Heart left ventricle (tissue), 16 donors: ENCODE measurements at places on chromosomes 2 and 18.

GRCh38 chr18:57997820-57998219 is 46.2 kb upstream of the NEDD4L start:
- DNase-seq, result no peak

- no peak for DNase-seq
Observed at GRCh38 chr2:165560377-165560988, 91.0 kb downstream of the CSRNP3 start.

DNA sequence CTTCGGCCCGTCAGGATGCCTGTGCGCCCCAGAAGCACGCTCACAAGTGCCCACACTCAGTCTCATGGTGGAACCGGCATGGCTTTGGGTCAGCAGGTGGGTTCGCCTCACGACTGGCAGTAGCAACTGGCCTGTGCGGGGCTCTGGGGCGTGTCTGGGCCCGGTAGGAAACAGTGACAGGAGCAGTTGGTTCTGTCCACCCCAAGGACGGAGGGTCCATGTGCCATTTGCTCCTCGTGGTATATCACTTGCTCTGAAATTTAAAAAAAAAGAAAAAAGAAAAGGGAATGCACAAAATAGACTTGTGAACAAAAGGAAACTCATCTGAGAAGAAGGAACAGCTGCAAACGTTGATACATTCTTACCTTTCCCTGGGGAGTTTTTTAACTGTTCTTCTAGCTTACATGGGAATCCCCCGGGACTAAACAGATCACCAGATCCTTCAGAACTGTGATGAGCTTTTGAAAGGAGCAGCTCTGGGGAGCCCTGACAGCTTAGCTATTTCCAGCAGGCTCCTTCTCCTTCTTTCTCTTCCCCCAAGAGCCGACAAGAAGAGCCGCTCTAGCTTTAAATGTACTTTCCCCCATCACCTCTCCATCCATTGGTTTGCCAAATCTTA is 42.8 kb downstream of the TRAPPC12 start:
- no peak for DNase-seq

DNA sequence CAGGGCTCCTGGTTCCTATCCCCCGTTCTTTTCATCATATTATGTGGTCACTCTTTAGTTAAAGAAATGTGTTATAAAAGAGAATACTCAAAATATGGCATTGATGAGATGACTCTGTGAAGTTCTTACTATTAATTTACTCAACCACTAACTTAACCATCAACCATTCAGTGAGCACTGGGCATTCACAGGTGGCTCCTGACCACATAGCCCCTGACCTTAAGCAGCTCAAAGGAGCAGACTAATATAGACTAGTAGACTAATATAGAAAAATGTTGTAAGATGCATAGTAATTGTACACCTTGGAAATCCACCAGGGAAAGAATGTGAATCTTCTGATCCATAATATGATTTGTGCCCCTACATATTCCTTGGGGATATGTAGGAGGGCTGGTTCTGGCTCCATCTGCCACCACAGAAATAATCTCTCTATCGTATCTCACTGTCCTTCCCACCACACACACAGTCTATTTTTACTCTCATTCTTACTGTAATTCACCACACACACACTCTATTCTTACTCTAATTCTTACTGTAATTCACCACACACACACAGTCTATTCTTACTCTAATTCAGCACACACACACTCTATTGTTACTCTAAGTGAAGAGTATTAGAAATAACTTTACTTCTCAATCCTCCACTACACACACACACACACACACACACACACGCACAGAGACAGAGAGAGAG is 188.9 kb upstream of the ITGA4 start:
- DNase-seq, result no peak

GRCh38 chr2:18387441-18388206 is 172.8 kb downstream of the RDH14 start:
- peak; percentile 64 for DNase-seq

DNA sequence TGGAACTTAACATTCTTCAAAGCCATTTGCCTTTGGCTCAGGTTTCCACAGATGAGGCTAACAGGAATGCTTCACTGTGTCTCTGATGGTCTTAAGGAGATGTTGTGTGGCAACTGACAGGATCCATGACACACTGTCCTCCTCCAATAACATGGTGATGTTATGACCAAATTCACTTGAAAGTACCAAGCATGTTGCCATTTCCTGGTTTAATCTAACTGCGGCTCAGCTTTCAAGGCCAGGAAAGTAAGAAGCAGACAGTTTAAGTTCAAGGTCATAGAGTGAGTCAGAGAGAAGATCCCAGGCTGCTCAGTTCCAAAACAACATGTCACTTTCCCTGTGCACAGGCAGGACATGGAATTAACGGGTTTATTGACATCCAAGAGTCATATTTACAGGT is 513.6 kb downstream of the STK39 start:
- DNase-seq, result no peak

- no peak for DNase-seq
Observed at GRCh38 chr18:12264864-12265263, 10.7 kb downstream of the CIDEA start.

GRCh38 chr2:119198240-119198840 is 25.3 kb upstream of the STEAP3 start:
- DNase-seq, result no peak

DNA sequence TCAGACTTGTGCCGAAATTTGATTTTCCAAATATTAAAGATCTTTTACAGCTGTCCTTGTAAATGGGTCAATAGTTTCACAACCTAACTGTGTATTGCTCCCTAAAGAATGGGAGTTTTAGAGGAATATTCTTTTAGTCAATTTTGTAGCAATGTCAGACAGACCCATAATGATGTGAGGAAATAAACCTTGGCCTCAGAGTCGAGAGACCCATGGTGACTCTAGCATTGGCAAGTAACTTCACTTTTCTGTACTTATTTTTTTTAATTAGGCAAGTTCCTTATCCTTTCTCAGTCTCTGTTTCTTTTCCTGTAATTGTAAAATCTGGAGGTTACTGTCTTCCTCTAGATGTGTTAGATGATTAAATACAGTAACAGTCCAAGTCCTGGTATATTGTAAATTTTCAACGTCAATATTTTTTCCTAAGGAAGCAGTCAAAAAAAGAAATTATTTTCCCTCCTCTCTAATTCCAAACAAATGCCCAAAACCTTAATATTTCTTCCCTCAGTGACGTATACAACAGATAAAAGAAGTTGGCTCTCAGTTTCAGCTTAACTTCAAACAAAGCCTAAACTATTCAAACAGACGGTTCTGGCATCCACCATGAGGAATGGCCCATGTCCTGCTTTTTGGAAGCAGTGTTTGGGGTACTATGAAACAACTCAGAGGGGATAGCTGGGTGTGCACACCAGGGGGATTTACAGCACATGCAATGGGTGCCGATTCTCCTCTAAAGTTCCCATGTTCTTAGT is 466.7 kb downstream of the TNS1 start:
- no peak for DNase-seq

GRCh38 chr18:38619129-38619528 is 1053.5 kb upstream of the CELF4 start:
- no peak for DNase-seq

- no peak for DNase-seq
Observed at GRCh38 chr2:128610496-128610895, 291.8 kb upstream of the HS6ST1 start.

- peak; percentile 44 for DNase-seq
Observed at GRCh38 chr18:13756261-13756660, 29.8 kb downstream of the RNMT start.

DNA sequence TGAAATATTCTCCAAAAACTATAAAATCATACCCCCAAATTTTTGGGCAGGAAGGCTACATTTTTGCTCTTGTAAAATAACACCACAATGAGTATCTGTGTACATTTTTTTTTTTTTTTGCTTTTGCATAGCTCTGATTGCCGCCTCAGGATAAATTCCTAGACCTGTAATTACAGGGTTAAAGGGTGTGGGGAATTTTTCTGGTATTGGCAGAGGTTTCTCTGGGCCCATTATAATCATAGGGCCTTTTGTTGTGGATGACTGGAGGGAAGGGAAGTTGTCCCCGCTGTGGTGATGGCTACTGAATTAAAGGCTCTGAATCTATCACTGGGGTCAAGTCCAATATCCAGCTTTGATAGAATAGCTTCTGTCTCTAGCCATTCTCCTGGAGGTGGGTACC is 26.6 kb downstream of the CCDC195 start:
- no peak for DNase-seq

GRCh38 chr2:238645095-238645494 is 202.8 kb upstream of the TWIST2 start:
- DNase-seq, result no peak

DNA sequence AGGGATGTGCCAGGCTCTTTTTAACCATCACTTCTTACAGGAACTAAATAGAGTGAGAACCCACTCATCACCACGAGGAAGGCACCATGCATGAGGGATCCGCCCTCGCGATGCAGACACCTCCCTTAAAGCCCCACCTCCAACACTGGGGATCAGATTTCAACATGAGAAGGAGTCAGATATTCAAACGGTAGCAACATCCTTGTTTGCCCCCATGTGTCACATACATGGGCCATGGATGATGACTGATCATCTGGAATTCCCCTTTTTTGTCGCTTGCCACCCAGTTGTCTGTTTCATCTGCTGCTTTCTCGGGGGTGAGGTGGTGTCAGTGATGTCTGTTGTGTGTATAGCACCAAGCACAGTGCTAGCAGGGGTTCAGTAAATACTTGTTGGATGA is 57.9 kb downstream of the NCK2 start:
- DNase-seq, result no peak

DNA sequence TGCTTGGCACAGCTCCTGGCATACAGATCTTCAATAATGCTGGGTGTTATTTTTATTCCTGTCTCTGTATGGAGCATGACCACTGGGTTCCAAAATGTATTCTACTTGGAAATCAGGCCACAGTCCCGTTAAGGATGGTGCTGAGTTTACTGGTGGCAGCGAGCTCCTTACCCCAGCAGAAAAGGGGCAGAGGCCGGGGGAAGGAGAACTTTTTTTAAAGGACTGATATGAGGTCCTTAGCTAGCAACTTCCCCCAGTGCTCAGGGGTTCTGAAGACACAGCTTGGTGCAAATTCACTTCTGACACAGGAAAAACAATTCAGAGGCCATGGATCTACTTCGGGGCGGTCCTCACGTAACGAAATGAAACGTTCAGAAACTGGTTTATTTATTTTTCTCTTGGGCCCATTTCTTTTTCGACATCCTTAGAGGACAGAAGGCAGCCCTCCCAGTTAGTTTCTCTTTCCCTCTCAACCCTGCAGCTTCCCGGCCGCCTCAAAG is 872 bp downstream of the RDH14 start:
- DNase-seq, result no peak

GRCh38 chr18:12317664-12318333 is 9.8 kb downstream of the TUBB6 start:
- no peak for DNase-seq

- no peak for DNase-seq
Observed at GRCh38 chr2:226583715-226584114, 215.9 kb downstream of the IRS1 start.

- DNase-seq, result no peak
Observed at GRCh38 chr2:1685078-1685956, 59.0 kb downstream of the PXDN start.

DNA sequence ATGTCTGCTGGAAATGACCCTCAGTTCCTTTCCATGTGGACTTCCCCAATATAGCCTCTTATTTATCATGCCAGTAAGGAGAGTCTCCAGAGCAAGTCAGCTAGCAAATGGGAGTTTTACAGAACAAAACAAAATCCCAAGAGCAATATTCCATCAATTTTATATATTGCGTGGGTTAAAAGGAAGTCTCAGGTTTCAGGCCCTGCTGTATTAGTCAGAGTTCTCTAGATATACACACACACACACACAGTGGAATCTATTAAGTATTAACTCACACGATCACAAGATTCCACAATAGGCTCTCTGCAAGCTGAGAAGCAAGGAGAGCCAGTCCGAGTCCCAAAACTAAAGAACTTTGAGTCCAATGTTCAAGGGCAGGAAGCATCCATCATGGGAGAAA is 102.8 kb upstream of the MAP2 start:
- no peak for DNase-seq

- no peak for DNase-seq
Observed at GRCh38 chr2:52611759-52612158, 1155.8 kb upstream of the CHAC2 start.

- DNase-seq, result no peak
Observed at GRCh38 chr2:203878063-203878462, 10.5 kb downstream of the CTLA4 start.

DNA sequence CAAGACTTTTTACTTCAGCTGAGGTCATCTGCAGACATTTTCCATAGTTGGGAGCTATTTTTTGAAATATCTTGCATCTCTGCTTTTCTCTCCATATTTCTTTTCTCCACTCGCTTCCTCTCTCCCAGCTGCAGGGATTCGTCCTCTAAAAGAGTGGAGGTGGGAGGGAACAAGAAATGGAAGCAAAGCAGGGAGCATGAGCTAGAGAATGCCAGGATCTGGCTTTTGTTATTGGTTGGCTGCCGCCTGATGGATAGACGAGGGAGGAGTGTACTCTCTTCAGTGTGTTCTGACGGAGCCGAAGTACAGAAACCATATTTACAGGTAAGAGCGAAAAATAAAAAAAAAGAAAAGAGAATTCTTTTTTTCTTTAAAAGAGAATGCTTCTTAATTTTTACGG is at the start of gene CSRNP3:
Gene CSRNP3 (plus strand): TSS at position 282 of the 400 bp plus-strand sequence. CDS start 125,368 bp downstream, outside the sequence.
- peak; percentile 62 for DNase-seq

DNA sequence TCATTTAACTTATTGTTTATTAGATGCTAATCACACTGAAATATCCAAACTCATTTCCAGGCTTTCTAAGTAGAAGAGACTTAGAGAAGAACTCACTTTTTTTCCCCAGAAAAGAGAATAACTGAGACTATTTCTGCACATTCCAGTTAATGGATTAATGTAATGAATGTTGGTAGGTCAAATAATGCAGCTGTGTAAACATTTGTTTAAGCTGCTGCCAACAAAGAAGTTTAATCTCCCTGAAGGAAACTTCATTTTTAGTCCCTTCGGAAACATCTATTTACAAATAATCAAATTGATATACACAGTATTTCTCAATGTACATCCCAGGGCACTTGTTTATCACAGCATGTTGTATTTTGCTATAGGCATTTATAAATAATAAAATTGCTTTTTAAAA is 126.9 kb downstream of the KCNS3 start:
- DNase-seq, result no peak

GRCh38 chr2:234107861-234108260 is 57.4 kb downstream of the SPP2 start:
- no peak for DNase-seq

DNA sequence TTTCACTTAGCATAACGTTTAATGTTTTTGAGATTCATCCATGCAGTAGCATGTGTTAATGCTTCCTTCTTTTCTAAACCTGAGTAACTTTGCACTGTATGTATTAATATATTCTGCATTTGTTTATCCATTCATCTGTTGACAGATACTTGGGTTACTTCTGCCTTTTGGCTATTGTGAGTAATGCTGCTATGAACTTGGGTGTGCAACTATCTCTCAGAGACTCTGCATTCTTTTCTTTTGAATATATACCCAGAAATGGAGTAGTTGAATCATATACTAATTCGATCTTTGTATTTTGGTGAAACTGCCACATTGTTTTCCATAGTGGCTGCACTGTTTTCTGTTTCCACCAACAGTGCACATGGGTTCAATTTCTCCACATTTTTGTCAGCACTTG is 128.3 kb downstream of the SH3BP4 start:
- no peak for DNase-seq

GRCh38 chr2:52659546-52659945 is 1108.1 kb upstream of the CHAC2 start:
- DNase-seq, result no peak

GRCh38 chr2:197121756-197122385 is 188.7 kb downstream of the ANKRD44 start:
- no peak for DNase-seq
